ENCODE measurements at places on chromosomes 1 and 21.

DNA sequence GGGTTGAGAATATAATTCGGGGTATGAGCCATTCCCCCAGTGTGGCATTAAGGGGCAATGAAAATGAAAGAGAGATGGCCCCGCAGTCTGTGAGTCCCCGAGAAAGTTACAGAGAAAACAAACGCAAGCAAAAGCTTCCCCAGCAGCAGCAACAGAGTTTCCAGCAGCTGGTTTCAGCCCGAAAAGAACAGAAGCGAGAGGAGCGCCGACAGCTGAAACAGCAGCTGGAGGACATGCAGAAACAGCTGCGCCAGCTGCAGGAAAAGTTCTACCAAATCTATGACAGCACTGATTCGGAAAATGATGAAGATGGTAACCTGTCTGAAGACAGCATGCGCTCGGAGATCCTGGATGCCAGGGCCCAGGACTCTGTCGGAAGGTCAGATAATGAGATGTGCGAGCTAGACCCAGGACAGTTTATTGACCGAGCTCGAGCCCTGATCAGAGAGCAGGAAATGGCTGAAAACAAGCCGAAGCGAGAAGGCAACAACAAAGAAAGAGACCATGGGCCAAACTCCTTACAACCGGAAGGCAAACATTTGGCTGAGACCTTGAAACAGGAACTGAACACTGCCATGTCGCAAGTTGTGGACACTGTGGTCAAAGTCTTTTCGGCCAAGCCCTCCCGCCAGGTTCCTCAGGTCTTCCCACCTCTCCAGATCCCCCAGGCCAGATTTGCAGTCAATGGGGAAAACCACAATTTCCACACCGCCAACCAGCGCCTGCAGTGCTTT is 9.4 kb downstream of the PROX1 start:
- DNase-seq = no peak

- DNase-seq = no peak
These were observed 838 bp upstream of the GRIK3 start for GRCh38 chr1:37035014-37035691.

DNA sequence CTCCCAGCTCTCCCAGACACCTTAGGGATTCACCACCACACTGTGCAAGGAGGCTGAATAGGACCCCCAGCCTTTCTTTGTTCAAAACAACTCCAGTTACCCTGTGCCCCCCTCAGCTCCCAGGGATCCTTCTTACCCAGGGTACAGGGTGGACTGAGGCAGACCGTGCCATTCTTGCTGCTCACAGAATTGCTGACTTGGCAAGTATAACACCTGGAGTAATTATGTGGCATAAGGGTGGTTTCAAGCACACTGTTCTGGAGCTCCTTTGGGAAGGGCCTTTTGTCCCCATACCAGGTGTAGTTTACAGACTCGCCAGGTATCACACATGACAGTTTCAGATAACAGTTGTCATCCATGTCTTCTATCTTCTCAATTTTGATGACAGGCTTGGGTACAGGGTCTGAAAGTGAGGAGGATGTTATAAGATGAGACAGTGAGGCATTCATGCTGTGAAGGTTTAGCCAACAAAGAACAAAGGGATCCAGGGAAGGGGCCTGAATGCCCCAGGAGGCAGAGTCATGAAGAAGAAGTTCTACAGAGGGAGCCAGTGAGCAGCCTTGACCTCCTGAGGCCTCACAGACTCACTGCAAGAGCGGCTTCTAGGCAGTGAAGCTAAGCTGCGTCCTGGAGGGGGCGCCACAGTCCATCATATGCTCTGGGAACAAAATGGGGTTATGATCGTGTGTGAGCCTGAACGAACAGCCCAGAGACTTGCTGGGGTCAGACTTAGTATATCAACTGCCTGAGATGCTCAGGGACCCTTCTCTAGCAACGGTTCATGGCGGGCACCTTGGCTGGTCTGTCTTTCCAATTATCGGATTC is 30.3 kb downstream of the CD48 start:
- peak; percentile 81 for DNase-seq

GRCh38 chr1:50458507-50458906 is 35.3 kb upstream of the DMRTA2 start:
- peak; percentile 3 for DNase-seq

DNA sequence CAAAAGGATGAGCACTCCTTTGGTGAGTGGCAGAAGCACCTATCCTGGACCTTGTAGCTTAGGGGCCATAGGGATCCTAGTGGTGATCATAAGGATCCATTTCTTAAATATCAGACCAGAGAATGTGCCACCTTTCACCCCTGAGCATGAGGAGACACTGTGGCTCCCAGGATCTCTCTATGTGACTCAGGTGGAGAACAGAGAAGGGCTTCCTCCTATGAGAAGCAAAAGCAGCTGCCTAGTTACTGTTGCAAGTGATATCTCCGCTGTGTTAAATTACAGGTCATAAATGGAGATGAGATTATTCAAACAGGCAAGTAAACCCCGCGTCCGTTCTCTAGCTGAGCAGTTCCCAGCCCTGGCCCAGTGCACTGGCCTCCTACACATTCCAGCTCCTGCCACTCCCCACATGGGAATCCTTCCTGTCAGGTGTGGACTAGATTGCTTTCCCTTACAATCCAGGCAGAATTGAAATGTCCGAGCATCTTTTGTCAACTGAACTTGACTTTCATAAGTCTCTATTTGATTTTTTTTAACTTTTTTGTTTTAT is 26.3 kb downstream of the CLEC20A start:
- DNase-seq = no peak

- DNase-seq = no peak
These were observed 20.0 kb upstream of the EPHA2 start for GRCh38 chr1:16175610-16176553.

DNA sequence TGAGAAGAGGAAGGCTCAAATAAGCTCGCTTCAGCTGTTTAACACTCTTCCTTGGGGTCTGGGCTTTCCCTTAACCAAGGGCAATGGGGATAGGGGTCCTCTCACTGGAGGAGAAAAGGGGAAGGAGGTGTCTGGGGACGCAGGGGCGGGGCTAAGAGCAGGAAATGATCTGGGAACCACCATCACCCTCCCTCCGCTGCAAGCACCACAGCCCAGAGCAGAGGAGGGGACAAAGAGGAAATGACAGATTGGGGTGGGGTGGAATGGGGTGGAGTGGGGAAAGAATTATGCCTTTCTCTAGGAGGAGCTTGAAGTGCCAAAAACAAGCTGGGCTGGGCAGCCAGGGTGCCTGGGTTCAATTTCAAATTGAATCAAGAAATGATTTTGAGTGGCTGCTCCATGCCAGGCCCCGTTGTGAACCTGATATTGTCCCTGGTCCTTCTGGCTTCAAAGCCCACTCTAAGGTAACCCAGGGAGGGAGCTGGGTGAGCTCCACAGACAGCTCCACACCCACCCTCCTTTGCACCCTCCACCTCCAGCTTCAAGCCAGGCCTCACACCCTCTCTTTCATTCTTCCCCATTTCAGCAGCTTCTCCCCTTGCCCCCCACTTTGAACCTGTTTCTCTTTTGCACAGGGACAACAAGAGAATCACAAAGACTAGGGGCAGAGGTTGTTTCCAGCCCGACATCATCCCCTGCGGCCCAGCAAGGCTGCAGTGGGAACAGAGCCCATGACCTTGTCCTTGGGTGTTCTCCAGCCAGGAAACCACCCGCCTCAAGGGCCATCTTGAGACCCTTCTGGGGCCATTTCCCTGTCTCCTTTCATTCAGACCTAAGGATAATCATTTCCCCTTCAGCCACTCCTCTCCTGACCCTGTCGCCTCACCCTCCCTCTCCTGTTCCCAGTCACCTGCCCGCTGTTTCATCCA is 1.1 kb downstream of the ARHGAP30 start:
- DNase-seq = peak; percentile 86

- no peak for DNase-seq
These were observed 65.0 kb downstream of the ABL2 start for GRCh38 chr1:179164494-179164893.

DNA sequence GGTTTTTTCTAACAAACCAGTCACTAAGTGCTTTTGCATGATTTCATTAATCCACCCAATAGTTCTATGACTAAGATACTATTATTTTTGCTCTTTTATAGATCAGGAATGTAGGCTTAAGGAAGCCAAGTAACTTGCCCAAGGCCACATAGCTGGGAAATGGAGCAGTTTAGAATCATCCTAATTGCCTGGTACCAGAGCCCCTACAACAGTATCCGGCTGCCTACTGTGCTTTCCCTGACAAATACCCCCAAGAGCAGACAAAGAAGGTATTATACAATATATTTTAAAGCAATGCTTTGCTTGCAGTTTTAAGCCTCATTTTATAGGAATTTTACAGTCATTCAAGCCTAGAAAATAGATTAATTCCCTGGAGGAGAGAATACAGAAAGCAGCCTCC is 45.5 kb upstream of the RASAL2 start:
- no peak for DNase-seq

DNA sequence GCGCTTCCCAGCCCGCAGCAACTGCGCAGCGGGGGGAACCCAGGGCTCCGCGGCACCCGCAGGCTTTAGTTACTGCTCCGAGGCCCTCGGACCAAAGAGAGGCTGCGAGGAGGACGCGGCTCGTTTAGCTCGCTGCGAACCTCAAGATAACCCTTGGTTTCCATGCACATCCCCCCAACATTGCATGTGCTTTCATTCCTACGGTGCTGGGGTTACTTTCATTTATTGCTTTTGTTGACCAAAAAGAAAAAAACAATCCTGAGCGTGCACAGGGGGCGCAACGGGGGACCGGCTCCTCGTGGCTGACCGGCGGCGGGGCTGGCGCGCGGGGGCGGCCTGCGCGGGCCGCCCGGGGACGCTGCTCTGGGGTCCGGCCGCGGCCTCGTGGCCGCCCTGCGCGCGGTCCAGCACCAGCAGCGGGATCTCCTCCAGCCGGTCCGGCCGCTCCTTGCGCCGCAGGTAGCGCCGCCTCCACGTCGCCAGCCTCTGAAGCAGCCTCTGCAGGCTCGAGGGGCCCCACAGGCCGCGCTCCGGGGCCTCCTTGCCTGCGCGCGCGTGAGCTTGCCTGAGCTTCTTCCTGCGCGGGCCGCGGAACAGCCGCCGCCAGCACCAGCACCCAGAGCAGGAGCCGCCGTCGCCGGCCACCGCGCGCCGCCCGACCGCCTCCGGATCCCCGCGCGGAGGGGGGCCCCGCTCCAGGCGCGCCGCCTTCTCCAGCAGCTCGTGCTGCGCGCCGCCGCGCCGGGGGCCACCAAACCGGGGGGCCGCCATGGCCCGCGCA is 77.4 kb downstream of the DESI2 start:
- peak; percentile 35 for DNase-seq

DNA sequence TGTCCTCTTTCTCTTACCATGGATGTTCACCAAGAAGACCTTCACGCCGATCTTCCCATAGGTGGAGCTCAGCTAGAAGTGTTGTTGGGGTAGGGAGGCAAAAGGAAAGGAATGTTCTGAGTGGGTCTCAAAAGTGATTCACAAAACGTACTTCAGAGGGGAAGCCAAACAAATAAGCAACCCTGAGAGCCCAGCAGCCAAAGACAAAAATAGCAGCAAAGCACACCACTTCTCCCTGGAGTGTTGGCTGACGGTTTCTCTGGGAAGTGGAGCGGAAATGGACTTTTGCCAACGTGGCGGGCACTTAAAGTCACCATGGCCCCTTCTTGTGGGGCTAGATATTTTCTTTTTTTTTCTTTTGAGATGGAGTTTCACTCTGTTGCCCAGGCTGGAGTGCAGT is 23.1 kb downstream of the SLC26A9 start:
- no peak for DNase-seq

GRCh38 chr1:214993419-214993818 is 89.1 kb upstream of the KCNK2 start:
- no peak for DNase-seq

DNA sequence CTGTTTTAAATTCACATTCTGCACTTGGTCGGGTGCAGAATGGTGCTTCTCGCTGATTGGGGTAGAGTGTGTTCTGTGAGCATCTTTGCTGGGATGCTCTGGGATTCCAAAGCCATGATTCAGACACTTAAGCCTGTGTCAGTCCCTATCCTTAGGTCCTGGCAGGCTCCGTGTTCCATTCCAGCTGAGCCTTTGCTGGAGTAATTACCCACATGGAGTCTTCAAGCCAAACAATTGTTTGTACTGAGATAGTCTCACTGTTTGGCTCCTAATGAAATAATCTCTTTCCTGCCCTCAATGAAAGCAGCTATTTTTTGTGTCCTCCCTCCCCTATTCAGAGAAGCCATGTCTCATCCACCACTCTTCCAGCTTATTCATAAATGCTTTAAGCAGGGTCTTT is 18.7 kb downstream of the SMAP2 start:
- no peak for DNase-seq
